Nephron progenitor cell (in vitro differentiated cells): ENCODE measurements at places on chromosomes 1 and 21.

GRCh38 chr1:168179438-168180147 lies 831 bp downstream of the TIPRL start:
- peak; percentile 1 for DNase-seq

- no peak for DNase-seq
Measured at GRCh38 chr1:24319312-24319863, at the start of gene GRHL3. TSS of gene GRHL3 (plus strand) at chr1:24319357. CDS start at chr1:24319552, 195 bp downstream.

GRCh38 chr1:97071173-97071572 lies 349.6 kb downstream of the PTBP2 start:
- no peak for DNase-seq

DNA sequence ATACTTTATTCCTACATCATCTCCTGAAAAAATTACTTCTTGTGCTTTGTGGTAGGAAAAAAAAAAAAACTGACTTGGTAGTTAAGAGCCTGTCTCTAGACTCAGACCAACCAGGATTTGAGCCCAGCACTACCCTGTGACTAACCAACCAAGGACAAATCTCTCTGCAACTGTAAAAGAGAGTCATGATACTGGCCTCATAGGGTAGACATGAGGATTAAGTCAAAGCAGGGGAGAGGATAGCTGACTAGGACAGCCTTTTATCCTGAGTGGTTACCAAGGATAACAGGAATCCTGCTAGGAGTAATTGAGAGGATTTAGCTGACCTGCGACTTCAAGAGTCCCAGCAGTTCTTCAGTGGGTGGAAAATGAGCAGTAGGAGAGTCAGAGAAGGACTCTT lies 112.8 kb downstream of the C1orf21 start:
- no peak for DNase-seq

DNA sequence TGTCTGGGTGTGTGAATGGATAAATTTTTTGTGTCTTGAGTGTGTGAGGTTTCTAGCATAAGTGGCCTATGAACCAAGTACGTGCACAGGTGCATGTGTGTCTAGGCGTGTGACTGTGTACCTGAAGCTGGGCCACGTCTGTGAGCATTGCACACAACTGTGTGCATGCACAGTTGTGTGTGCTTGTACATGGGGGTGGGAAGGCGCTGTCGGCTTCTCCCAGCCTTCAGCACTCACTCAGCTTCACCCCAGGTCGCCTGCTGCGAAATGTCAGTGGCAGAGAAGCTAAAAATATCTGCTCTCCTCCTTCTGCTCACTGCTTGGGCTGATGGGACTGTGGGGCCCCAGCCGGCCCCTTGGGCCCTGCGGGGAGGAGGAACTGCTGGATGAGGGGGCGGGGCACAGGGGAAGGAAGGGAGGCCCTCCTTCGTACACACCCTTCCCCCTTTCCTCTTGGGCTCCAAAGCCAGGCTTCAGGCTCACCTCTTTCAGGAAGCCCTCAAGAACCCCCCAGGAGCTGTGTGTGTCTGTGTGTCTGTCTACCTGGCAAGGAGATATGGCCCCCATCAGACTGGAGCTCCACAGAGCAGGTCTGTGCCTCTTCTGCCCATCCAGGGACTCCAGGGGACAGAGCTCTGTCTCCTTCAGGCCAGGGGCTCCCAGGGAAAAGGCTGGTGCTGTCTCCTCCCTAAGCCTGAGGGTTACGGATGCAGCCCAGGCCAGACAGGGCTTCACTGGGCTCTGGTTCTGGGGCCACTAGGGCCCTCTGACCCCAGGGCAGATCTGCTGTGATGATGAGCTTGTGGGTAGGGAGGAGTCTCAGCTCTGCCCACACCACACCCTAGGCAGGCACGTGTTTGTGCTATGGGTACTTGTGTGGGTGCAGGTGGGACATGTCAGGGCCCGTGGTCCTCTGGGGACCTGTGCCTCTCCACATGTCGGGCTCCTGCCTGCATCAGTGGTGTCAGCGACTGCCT lies 35.6 kb upstream of the WASF2 start:
- DNase-seq = peak; percentile 66

- no peak for DNase-seq
Measured at GRCh38 chr1:5594056-5594956, 397.9 kb downstream of the NPHP4 start.

- DNase-seq = no peak
Measured at GRCh38 chr21:38948377-38949069, 142.8 kb downstream of the ETS2 start.

GRCh38 chr21:36388835-36389234 lies 3.6 kb downstream of the CHAF1B start:
- DNase-seq = peak; percentile 18

GRCh38 chr1:168509875-168510791 lies 33.7 kb downstream of the XCL2 start:
- no peak for DNase-seq

- no peak for DNase-seq
Measured at GRCh38 chr1:172472495-172472894, 28.6 kb upstream of the PIGC start.

DNA sequence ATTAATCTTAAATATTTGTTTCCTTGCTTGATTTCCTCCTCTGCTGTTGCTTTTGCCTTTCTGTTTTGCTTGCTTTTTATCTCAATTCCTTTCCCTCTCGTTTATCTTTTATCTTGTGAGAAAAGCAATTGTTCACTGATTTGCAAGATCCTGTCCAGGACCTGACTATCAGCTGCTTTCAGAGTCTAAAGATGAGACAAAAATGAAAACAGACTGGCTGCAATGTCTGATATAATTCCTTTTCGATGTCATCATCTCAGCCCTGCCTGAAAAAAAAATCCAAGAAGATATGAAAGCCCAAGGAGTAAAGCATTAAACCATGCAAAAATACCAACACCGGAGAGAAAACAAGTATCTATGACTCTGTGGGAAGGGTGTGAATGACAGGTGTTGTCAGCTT lies 225.5 kb downstream of the PATJ start:
- DNase-seq = no peak

GRCh38 chr1:230079199-230080024 lies 12.4 kb downstream of the GALNT2 start:
- DNase-seq = no peak

GRCh38 chr1:23452011-23452411 lies 27.5 kb upstream of the TCEA3 start:
- no peak for DNase-seq

DNA sequence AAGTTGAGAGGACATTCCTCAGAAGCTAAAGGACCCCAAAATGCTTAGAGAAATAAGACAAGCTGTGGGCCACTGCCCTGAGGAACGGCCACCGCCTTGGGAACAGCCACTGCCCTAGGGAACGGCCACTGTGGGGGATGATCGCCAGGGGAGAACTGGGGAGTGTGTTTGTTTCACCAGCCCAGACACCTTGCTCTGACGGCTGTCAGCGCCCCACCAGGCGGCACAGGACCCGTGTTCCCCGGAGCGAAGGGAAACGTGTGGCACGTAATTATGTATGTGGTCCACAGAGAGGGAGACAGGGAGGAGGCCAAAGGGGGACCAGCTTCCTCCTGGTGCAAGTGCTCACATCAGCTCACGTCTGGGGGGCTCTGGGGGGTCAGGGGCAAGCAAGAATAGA lies 45.8 kb upstream of the RIPK4 start:
- no peak for DNase-seq

GRCh38 chr1:99062192-99062591 lies 57.5 kb upstream of the PLPPR5 start:
- no peak for DNase-seq

- DNase-seq = no peak
Measured at GRCh38 chr1:95126846-95127245, 9.7 kb downstream of the TLCD4 start.

GRCh38 chr1:13549521-13549920 lies 34.1 kb upstream of the PDPN start:
- DNase-seq = no peak

DNA sequence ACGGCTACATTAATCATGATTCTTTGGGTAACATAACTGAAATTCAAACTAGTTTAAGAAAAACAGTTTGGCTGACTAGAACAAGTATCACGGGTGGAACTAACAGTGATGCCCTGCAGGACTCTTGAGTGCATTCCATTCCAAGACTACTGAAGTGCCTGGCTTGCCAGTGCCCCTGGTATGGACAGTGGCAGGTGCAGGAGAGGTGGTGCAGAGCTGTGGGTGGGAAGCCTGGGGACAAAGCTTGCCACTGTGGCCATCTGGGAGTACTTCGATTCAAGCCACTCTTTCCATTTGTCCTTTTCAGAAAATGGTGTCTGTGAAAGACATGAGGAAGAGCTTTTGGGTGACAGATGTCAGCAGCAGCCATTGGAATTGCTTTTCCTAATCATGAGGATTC lies 166.5 kb downstream of the RRAGC start:
- no peak for DNase-seq

DNA sequence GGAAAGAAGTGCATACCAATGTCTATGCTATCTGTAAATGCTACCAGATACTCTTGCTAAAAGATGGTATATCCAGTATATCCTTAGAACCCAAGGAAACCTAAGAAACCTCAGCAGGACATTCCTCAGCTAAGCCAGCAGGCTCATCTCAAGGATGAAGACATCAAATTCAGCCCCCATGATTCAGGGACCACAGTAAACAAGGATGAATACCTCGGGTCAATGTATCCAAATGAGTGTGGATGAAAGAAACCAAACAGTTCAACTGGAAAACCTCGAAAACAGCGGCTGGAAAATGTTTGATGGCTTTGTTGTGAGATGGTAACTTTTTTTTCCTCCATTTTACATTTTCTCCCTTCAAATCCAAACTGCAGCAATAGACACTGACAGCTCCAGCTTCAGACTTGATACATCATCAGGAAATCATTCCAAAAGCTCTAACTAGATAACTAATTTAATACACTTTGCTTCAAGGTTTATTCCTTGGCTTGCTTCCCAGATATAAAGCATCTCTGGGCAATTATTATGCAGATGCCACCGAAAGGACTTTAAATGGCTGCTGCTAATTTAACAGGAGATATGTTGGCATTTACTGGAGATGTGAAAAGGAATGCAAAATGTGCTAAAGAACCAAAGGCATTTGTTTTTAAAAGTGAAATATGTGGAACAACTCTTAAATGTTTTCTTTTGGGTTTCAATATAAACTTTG lies 73.6 kb downstream of the SMYD2 start:
- no peak for DNase-seq

GRCh38 chr1:51955797-51956527 lies 34.5 kb downstream of the RAB3B start:
- DNase-seq = no peak

- no peak for DNase-seq
Measured at GRCh38 chr1:179873438-179873851, 4.2 kb downstream of the TOR1AIP2 start.

DNA sequence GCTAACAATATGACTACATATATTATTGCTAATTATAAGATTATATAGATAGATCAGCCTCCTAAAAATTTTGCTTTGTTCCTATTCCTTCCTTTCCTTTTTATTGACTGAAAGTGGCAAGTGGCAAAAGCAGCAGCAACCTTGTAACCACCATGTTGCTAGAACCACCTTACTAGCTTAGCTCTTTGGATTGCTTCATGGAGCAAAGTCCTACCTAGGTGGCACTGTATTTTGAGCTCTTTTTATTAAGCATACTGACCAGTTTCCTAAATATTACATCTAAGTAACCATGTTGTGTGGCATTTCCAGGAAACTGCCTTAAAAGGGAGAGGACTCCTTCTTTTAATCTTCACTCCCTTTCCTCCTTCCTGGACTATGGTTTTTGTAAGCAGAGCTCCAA lies 90.8 kb downstream of the UCHL5 start:
- no peak for DNase-seq

DNA sequence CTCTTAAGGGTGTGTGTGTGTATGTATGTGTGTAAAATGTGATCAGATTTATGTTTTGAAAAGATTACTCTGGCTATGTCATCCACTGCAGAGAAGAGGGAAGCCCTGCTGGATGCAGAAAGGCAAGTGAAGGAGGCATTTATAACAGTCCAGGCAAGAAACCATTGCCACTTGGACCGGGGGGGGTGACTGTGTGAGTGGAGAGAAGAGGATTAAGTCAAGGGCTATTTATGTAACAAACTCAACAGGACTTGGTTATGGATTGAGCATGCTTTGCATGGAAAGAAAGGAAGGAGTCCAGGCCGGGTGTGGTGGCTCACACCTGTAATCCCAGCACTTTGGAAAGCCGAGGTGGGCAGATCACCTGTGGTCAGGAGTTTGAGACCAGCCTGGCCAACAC lies 143.0 kb downstream of the URB2 start:
- DNase-seq = no peak

GRCh38 chr1:181073638-181074037 lies 14.9 kb upstream of the IER5 start:
- no peak for DNase-seq

- no peak for DNase-seq
Measured at GRCh38 chr1:181568736-181569135, 85.4 kb downstream of the CACNA1E start.

DNA sequence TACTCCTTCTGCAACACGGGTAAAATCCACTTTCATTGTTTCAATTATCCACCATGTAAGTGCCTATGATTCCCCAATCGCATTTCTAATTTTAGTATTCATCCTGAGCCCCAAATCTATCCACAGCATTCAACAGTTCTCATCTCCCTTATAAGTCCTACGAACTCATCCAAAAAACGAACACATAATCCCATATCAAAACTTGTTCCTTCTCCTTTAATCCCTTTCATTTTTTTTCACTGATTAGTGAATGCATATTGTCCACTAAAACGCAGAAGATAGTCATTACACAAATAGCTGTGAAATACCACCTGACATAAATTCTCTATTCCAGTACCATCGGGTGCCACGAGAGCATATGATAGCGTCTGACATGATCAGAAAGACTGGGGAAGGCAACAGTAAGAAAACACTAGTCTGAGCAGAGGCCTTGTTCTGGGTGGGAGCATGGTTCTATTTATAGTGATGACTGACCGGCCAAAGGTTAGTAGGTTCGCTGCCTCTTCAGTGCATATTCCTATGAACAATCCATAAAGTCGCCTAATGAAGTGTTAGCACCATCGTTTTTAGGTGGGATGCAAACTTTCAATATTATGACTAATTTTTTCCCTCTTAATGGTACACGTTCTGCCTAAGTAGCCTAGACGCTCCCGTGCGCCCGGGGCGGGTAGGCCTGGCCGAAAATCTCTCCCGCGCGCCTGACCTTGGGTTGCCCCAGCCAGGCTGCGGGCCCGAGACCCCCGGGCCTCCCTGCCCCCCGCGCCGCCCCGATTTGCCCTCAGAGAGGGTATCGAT lies 648 bp downstream of the ATP5PF start:
- peak; percentile 46 for DNase-seq
